Fibroblast of villous mesenchyme (primary cell): ENCODE measurements at places on chromosomes 16 and 17. TPM values are rescaled to one million over a fixed set of nuclear protein-coding genes. Genes with fewer than 3 reads are reported as not detected.

IRF8 gene
- not detected in 2 replicates for total RNA-seq

TMEM219 gene
- total RNA-seq: 72.8 and 75.1 TPM in 2 replicates

KRT20 gene
- total RNA-seq: not detected in 2 replicates

DNA sequence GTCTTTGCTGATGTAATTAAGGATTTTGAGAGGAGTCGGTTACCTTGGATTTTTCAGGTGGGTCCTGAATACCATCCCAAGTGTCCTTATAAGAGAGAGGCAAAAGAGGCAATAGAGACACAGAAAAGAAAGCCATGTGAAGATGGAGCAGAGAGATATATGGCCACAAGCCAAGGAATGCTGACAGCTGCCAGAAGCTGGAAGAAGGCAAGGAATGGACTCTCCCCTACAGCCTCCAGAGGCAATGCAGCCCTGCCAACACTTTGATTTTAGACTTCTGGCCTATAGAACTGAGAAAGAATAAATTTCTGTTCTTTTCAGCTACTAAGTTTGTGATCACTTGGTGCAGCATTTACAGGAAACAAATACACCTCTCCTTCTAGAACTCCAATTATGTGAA lies 8.2 kb upstream of the RNFT1 start:
- peak; percentile 10 for DNase-seq

DNA sequence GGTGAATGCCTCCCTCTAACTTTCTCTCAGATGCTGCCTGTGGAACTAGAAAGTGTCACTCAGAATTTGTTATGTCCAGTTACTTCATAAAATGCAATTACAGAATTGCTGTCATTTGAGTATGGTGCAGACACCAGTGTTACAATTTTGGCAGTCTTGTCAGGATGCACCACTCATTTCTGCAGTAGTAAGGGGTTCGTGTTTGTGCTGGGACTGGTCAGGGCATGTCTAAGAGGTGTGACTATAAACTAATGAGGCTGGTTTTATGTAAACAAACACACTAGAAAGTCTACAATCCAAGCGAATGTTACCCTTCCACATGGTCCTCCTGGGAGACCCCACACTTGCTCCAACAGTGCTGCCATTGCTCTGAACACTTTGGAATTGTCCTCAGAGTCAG lies 206.2 kb downstream of the ANKFN1 start:
- DNase-seq: no peak

DNA sequence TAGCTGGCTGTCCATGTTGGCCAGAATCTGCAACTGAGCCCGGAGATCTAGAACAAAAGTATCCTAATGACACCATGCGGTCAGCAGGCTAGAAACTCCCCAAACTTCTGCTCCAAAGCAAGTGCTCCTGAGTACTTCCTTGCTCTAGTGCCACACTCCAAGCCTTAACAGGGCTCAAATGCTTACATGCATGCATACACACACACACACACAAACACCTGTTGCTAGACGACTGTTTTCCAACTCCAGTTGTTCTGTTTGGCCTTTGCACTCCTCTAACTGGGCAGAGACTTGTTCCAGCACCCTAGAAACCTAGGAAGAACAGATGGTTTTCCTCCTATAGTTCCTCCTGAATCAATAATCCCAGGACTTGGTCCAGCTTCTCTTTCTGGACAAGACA lies 7.7 kb upstream of the ALDOC start:
- no peak for DNase-seq

GPRC5B gene
- 12.6 and 21.6 TPM in 2 replicates for total RNA-seq

PRRT2 gene
- 3.0 and 3.2 TPM in 2 replicates for total RNA-seq

GRCh38 chr17:45775148-45775547 lies 9.0 kb upstream of the CRHR1 start:
- DNase-seq: no peak

GRCh38 chr17:62679866-62680377 lies 52.5 kb downstream of the MRC2 start:
- no peak for DNase-seq

DNA sequence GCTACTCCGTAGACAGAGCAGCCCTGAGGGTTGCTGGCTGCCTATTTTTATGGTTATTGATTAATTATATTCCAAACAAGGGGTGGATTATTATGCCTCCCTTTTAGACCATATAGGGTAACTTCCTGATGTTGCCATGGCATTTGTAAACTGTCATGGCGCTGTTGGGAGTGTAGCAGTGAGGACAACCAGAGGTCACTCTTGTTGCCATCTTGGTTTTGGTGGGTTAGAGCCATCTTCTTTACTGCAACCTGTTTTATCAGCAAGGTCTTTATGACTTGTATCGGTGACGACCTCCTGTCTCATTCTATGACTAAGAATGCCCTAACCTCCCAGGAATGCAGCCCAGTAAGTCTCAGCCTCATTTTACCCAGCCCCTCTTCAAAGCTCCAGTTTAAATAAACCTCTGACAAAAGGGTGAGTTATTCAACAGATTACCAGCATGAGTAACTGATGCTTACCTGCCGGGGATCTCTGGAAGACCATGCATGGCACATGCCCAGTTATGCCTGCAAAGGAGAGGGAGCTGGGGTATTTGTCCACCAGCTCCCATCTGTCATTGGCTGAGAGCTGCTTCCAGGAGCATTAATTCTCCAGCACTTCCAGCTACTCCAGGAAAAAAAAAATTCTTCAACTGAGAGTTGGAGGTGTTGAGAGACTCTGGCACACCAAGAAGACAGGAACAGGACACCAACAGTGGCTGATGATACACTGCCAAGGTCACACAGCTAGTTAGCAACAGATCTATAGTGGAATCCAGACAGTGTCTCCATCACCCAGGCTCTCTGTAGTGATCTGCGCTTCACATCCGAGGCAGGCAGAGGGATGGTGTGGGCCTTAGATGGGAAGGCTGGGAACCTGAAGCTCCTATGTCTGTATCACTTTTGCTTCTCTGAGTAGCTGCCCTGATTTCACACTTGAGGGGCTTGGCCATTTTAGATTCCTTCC lies 36.6 kb upstream of the IL21R start:
- peak; percentile 26 for DNase-seq

DNA sequence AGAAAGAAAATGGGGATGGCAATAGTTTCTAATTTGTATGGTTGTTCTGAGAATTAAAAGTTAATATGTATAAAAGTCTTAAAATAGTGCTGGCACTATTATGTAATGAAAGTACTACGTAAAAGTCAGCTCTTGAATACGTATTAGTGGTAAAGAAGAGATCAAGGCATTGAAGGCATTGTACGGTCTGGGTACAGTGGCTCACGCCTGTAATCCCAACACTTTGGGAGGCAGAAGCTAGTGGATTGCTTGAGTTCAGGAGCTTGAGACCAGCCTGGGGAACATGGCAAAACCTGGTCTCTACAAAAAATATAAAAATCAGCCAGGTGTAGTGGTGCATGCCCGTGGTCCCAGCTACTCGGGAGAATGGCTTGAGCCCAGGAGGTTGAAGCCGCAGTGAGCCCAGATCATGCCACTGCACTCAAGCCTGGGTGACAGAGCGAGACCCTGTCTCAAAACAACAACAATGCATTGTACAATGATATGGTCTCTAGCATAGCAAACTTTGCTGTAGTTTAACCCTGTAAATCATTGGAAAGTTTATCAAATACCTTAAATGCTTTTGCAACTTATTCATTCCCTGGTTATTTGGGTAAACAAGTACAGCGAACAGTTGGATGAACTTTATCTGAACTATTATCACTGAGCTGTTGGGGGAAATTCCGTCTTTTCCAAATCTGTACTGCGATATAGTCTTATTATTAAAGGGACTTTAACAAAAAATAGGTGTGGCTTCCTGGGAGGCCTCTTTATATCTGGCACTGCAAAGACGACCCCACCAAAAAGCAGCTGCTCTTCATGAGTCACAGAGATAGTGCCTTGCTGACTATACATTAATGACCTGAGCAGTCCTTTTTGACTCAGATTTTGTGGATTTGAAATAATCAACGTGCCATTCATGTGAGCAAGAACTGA lies 73.6 kb downstream of the GPRC5B start:
- DNase-seq: peak; percentile 88

CCDC78 gene
- total RNA-seq: 1.3 and 3.2 TPM in 2 replicates

DNA sequence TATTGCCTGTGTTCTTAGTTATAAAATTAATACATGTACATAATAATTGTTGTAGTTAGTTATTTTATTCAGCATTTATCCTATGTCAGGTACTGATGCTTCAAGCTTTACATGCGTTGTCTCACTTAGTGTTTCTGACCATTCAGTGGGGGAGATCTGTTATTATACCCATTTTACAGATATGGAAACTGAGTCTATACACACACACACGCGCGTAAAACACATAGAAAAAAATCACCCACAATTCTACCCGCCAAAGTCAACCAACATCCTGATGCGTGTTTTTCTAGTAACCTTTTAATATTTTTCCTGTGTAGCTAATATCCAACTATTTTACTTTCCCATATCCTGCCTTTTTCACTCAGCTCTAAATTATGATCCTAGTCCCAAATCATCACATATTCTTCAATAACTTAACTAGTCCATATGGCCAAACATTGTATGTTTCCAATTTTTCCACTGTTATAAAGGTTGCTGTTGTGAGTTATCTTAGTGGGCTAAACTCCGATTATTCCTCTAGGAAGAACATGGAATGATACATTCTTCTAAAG lies 48.4 kb downstream of the BMERB1 start:
- DNase-seq: no peak

INCA1 gene
- 0.97 and 1.3 TPM in 2 replicates for total RNA-seq

DNA sequence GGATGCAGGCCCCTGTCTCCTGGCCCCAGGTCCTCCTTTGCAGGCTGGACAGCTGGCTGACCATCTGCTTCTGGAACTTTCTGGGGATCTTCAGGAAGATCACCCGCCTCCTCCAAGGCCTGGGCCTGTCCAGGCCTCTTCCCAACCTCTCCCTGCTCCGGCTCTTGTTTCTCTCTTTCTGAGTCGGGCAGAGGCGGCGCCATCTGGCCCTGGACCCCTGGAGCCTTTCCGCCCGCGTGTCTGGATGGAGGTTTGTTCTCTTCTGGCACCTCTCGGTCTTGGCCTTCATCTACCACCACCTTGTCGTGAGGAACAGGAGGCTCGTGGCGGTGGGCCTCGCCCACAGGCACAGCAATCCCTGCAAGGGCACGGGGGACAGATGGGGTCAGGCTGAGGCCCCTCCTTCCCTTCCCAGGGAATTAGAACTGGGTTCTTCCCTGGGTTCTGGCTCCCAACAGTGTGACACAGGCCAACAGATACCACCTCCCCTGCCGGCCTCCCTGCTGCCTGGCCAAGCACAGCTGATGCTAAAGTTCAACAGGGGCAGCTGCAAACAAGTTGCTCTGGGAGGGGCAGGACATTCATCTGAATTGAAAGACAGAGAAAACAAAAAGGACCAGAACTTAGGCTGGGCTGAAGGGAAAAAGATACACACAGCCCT lies 13.3 kb downstream of the NDUFAF8 start:
- DNase-seq: no peak

- DNase-seq: no peak
Measured at GRCh38 chr16:89341279-89341678, 123.8 kb downstream of the ZNF778 start.

UQCRC2 gene
- 148 and 225 TPM in 2 replicates for total RNA-seq

DNA sequence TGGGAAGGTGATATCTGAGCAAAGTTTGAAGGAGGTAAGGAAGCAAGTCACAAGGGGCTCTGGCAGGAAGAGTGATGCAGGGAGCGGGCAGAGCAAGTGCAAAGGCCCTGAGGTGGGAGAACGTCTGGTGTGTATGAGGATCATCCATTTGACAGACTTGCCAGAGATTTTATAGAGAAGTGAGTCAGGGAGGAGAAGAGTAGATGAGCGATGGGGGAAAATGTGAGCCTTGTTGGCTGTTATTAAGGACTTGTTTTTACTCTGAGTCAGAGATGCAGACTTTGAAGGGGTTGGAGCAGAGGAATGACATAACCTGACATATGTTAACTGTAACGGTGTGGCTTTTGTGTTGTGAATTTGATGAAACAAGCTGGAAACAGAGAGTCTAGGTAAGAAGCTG lies 3.5 kb upstream of the CLEC10A start:
- no peak for DNase-seq

- DNase-seq: no peak
Measured at GRCh38 chr17:74354123-74354522, 7.5 kb downstream of the BTBD17 start.

GRCh38 chr17:45689451-45689850 lies 94.7 kb upstream of the CRHR1 start:
- DNase-seq: no peak

ALDOC gene
- 28.9 and 41.6 TPM in 2 replicates for total RNA-seq

TMEM114 gene
- total RNA-seq: not detected in 2 replicates

GRCh38 chr16:69466547-69466946 lies 42.1 kb downstream of the CYB5B start:
- no peak for DNase-seq

DNA sequence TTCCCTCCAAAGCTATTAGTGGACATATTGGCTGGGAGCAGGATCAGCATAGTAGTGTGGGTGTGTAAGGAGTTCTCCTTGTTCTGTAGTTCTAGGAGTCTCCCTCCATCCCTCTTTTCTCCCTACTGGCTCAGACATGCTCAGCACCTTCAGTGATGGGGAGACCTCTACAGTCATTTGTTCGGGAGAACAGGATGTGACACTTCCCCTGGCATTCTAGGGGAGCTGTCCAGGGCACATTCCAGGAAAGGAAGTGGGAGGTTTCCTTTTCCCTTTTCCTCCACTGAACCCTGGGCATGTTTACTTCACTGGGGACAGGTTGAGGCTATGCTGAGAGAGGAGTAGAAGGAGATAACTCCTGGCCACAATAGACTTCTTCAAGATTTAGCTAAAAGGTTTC lies 86.5 kb downstream of the MYH13 start:
- DNase-seq: no peak

DNA sequence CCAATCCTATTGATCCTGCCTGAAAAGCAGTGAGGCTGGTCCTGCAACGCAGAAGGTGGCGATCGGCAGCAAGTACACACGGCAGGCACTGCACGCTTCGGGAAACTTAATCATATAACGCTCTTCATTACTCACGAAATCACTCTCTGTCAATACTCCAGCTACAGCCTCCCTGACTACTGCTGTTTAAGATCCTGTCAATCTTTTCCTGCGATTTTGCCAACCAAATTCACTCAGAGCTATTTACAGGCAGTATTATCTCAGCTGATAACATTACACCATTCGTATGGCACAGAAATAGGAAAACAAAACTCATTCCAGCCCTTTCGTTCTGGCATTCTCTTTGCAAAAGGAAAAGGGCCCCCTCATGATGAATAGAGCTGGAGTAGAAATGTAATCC lies 262.4 kb upstream of the CDH8 start:
- DNase-seq: no peak

- DNase-seq: no peak
Measured at GRCh38 chr17:8468980-8469379, 33.3 kb downstream of the NDEL1 start.

SEBOX gene
- not detected in 2 replicates for total RNA-seq

DNA sequence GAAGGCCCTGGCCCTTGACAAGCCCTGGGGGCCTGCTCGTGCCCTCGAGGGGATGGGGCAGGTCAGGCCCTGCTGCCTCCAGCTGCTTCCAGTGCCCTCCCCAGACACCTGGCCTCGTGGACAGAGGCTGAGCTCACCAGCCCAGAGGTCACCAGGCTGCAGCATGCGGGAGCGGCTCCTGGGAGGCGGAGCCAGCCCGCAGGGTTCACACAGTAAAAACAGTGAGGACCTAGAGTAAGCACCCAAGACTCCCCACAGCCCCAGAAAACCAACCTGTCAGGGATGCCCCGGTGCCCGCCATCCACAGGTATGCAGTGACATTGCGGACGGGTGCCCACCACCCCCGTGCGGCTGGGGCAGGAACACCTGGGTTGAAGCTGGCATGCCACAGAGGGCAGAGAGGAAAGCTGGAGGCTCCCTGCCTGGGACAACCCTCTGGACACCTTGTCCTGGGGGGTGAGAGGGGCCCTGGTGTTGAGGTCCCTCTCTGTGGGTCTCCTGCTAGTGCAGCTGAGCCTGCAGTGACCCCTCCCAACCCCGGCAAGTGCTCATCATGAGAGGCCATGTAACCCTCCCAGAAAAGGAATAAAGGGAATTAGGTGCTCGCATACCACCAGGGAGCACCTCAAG lies 62.1 kb downstream of the LMF1 start:
- no peak for DNase-seq
